Karpas-422 (cell line): ENCODE measurements at places on chromosomes 16 and 17.
A peak's percentile ranks its signal among the peaks of the same experiment; 100 is the strongest.

GRCh38 chr17:20965492-20965891 is 77.3 kb downstream of the USP22 start:
- no peak for DNase-seq

DNA sequence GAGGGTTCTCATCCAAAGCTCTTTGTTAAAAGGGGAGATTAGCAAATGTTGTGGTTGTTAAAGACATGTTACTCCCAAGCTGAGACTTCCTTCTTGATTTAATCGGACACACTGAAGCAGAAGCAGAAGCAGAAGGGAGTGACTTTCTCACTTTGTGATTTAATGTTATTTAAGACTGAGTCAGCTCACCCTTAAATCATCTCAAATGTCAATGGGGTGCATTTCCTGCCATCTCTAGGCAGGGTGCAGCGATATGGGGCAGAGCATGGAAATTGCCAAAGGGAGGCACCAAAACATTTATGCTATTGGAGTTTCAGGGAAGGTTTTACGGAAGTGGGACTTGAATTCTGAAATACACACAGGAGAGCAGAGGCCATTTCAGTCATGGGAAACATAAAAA is 283.6 kb downstream of the ABCC12 start:
- DNase-seq, result no peak

- DNase-seq, result no peak
Observed at GRCh38 chr16:11638140-11638539, 30.1 kb upstream of the SNN start.

DNA sequence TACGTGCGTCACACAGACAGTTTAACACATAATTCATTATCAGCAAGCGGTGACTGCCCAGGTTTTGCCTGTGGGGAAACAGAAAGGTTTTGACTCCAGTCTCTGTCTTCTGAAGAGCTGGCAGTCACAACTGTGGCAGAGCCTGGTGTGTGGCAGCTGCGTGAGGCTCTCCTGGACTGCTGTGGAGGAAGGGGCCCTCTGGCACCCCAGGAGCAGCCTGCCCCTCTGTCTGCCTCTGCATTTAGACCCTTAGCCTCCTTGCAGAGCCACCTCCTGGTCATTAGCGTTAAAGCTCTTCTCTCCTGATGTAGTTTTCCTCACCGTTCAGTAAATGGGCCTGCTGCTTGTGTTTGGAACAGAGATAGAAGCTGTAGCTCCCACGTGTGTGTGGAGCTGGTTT is 10.9 kb downstream of the RAB40C start:
- peak; percentile 71 for DNase-seq

DNA sequence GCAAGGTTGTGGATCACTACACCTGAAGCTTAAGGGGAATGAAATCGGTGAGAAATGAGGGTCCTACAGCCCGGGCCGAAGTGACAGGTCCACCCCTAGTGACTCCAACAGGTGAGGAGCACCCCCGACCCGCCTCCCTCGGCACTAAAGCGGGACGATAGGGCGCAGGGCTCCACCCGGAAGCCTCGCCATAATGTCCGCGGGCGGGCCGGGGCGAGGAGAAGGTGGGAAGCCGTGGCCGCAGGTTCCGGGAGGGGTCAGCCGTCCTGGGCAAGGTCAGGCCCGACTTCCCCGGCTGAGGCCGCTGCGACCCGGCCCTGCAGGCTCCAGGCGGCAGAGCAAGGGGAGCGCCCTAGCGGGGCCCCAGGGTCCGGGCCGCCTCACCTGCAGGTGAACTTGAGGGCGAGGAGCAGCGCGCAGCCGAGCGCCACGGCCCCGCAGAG is 543 bp downstream of the TXNDC11 start:
- DNase-seq, result peak; percentile 73

GRCh38 chr16:11004973-11005610 is 60.7 kb downstream of the CLEC16A start:
- no peak for DNase-seq

DNA sequence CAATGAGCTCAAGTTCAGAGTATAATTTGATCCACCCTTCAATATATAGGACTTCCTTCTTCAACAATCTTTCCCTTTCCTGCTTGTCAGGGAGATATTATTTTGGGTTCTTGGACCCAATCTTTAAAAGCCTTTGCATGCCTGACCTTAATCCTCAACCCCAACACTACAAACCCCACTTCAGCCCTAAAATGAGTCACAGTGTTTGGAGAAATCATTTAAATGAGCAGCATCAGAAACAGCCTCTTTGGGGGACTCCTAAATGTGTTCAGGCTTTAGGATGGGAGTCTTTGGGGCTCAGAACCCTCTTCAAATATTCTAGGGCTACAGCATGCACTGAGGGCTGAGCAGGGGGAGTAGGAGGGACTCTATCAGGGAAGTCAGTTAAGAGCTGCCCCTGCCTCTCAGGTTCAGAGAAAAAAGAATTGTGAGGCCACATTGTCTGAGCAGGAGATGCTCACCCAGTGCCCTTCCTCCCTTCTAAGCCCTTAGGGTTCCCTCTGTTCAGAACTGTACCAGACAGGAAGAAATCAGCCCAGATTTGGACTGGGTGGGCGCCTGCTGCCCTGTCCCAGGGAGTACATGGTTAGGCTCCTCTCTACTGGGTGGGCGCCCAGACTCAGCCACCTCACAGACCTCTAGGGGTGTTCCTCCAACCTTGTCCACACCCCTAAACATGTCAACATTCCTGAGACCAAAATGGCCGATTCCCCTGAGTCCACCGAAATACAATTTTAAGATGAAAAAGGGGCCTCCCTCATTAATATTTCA is 5.0 kb downstream of the NEUROD2 start:
- no peak for DNase-seq

DNA sequence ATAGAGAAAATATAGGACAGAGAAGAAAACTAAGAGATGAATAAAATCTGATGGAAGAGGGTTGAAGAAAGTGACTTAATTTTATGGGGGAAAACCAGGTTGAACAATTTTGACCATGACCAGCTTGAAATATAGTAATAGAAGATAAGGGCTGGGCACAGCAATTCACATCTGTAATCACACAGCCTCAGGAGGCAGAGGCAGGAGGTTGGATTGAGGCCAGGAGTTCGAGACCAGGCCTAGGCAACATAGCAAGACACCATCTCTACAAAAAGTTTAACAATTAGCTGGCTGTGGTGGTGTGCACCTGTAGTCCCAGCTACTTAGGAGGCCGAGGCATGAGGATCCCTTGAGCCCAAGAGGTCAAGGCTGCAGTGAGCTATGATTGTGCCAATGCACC is 8.7 kb downstream of the MXRA7 start:
- DNase-seq, result no peak

GRCh38 chr17:8611619-8612298 is 18.8 kb downstream of the MYH10 start:
- DNase-seq, result no peak

DNA sequence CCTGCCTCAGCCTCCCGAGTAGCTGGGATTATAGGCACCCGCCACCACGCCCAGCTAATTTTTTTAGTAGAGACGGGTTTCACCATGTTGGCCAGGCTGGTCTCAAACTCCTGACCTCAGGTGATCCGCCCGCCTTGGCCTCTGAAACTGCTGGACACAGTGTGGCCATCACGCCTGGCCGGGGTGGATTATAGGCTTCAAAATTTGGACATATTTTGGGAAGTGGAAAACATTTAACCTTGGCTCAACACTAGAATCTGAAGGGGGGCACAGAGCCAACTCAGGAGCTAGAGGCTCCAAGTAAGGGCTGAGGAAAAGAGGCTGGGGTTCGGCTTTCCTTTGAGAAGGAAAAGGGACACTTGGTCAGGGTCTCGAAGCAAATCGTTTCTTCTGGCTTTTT is 2.2 kb upstream of the CDK5R1 start:
- DNase-seq, result no peak

- no peak for DNase-seq
Observed at GRCh38 chr16:4090351-4090851, 25.8 kb downstream of the ADCY9 start.

DNA sequence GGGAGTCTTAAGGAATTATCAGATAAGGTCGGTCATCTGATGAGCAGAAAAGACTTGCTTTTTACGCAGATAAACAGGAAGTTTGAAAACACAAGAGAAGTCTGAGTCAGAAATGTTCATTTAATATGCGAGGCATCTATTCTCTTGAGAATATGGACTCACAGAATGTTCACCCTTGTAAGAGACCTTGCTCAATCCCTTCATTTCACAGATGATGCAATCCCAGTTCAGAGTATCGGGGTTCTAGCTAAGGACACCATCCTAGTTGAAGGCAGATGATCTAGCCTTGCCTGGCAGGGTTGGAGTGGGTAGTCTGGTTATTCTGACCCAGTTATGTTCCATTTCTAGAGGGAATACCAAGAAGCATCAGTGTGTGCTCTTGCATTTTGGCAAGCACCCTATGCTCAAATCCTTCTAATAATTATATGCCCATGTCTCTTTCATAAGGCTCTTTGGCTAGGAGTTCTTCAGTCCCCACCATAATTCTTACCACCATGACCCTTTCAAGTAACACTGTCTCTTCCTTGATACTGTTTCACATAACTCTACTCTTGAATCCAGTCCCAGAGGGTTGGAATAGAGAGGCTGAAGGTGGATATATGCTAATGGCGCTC is 42.5 kb downstream of the YPEL2 start:
- no peak for DNase-seq

- DNase-seq, result no peak
Observed at GRCh38 chr16:51150888-51151320, at the start of gene SALL1. Gene SALL1, minus strand, starts transcription at chr16:51151270. Its CDS starts 29 bp downstream, at chr16:51151241.

DNA sequence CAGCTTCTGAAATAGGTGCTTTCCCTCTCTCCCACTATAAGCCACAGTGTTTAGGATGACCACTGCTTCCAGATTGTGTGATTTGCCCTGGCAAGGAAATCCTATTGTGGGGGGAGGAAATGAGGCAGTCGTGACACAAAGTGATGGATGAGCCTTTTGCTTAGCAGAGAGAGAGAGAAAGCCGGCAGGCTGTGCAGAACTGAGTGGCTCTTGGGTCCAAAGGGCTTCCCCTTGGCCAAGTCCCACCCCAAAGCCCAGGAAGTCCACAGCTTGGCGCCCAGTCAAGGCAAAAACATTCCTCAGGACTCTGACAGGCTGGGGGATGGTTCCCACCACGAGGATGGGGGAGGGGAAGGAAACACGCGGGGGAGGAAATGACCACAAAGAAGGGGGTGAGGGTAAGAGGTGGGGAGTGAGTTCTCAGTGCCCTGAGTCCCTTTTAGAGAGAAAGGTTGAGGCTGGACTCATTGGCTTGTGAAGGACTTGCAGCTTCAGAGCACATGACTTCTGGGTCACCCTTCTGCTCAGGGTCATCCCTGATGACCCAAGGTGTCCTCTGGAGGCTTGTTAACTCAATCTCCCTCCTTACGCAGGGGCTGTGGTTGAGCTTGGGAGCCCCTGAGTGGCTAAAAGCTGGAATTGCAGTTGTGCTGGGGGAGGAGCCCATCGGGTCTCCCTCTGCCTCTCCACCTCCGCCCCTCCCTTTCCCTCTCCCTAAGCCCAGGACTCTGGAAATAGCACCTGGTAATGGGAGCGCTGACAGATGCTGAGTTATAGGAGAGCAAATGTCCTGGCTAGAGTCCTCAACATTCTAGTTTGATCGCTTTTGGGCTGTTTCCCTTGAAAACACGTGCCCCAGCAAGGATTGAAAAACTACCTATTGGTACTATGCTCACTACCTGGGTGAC is 10.3 kb upstream of the MSL1 start:
- peak; percentile 90 for DNase-seq

GRCh38 chr16:74811911-74812310 is 37.3 kb upstream of the FA2H start:
- no peak for DNase-seq

GRCh38 chr17:57892146-57892819 is 42.4 kb upstream of the MRPS23 start:
- DNase-seq, result peak; percentile 89
